ENCODE measurements at places on chromosomes 11 and 22.

- no peaks in the 10 kb centered on the region for H3K36me3 ChIP-seq
- H3K27me3 ChIP-seq = peaks cover 55% of the 10 kb centered on the region
- H3K4me1 ChIP-seq = peaks cover 14% of the 10 kb centered on the region
- no peak overlapping the region for H3K27ac ChIP-seq
- DNase-seq = no peak
Measured at GRCh38 chr11:3163241-3163981, 1.7 kb downstream of the OSBPL5 start.

DNA sequence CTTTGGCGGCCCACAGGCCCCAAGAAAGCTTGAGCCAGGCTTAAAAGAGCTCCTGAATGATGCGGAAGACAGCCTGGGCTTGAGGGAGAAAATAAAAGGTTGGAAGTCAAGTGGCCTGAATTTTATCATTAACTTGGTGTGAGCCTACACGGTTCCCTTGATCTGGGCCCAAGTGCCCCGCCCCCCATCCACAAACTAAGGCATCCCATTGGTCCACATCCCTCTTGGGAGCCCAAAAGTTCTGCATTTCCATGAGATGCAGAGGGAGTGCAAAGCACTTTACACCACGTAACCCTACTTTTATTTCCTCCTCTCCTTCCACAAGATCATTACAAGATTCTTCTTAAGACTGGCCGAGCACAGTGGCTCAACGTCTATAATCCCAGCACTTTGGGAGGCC is 22.2 kb downstream of the LARGE1 start:
- DNase-seq = no peak
- H3K4me3 ChIP-seq = no peak overlapping the region

DNA sequence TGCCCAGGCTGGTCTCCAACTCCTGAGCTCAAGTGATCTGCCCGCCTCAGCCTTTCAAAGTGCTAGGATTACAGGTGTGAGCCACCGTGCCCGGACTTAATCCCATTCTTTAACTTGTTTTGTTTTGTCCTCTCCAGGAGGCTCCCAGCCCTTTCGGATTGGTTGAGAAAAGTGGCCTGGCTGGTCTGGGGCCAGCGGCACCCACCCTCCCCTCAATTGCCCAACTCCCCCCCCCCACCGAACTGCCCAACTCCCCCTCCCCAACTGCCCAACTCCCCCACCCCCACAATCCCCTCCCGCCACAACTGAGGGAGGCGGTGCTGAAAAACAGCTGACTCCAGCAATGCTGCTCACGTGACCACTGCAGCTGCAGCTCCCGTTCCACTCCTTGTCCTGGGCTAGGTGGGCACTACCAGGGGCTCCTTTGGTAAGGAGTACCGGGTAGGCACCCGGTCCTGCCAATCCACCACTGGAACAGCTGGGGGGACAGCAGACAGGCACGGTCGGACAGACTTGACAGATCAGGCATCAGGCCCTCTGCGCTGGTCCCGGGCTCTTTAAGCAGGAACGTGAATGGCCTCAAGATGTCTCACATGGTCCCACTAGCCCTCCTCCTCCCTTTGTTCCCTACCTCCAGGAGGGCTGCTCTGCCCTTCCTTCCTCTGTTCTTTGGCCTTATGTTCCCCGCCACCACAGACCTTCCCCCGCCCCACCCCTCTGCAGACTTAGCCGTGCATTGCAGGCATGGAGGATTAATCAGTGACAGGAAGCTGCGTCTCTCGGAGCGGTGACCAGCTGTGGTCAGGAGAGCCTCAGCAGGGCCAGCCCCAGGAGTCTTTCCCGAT is at the start of gene TCN2:
TCN2 (plus strand) TSS at position 720 of the 845 bp plus-strand sequence. CDS start 158 bp downstream, outside the sequence.
- H3K4me3 ChIP-seq = peak within 1 kb of the TSS; percentile 83
- peaks cover 35% of the 10 kb centered on the region for H3K4me1 ChIP-seq
- H3K27me3 ChIP-seq = peaks cover 5% of the 10 kb centered on the region
- H3K36me3 ChIP-seq = no peaks in the 10 kb centered on the region
- DNase-seq = peak; percentile 22

DNA sequence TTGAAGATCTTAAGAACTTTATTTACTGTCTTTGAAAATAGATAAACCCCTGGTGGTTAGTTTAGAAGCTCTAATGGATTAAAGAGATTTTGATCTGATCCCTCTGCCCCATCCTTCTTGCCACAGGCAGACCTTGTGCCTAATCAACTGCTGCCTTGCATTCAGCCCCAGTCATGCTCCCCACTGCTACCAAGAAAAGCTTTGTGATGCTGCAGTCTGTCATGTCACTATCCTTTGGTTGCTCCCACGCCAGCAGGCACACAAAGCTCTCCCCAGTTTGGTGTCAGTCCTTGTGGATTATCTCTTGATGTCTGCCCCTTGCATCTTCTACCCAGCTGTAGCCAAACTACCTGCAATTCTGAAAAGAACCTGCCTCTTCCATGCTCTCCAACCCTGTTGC is 112.2 kb downstream of the MTNR1B start:
- H3K4me3 ChIP-seq = no peak overlapping the region
- no peak overlapping the region for H3K27ac ChIP-seq
- peaks cover 4% of the 10 kb centered on the region for H3K27me3 ChIP-seq
- no peaks in the 10 kb centered on the region for H3K4me1 ChIP-seq
- H3K36me3 ChIP-seq = no peaks in the 10 kb centered on the region

DNA sequence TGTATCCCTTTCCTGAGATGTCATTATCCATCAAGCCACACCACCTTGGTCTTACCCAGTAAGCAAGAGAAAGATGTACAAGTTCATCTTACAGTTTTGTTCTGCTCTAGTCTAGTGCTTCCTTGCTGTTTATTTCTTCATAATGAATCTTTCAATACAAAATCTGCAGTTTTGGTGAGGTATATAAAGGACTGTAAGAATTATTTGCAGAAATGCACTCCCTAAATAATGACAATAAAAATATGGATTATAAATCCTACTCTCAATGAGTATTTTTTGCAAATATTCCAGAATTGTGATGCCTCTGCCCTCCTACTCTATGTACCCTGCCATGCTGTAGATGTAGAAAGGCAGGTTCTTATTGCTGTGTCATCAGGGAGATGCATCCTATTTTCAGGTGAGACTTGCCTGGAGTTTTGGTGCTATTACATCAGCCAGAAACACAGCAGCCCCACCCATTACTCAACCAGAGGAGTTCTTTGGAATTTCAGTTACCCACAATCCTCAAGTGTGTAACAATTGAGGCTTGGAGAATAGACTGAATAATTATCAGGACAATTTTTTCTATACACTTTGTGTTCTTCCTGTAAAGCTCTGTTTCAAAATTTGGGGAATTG is at the start of gene OR10S1:
OR10S1 (minus strand) TSS at position 51 of the 617 bp plus-strand sequence. CDS start 117 bp downstream, outside the sequence.
- no peak within 1 kb of the TSS for H3K4me3 ChIP-seq
- H3K27ac ChIP-seq = no peak within 1 kb of the TSS
- H3K27me3 ChIP-seq = no peaks in the 10 kb centered on the region
- no peak for DNase-seq
- H3K4me1 ChIP-seq = no peaks in the 10 kb centered on the region

DNA sequence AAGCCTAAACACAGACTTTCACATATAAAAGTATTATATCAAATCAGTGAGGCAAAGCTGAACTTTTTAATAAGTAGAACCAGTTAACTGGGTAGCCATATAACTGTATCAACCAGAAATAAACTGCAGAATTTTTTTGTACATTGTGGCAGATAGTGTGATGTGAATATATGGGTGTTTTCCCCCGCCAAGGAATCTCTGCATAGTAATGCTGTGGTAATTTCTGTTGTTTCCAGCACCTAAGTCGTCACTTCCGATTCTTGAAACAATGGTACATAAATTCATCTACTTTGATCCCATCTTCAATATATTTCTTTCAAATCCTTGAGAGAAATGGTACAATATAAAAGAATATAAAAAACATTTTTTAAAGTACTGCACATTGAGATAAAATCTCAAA is 39.6 kb downstream of the NARS2 start:
- no peak overlapping the region for H3K27ac ChIP-seq
- DNase-seq = no peak
- no peaks in the 10 kb centered on the region for H3K27me3 ChIP-seq
- H3K4me3 ChIP-seq = no peak overlapping the region
- H3K4me1 ChIP-seq = peaks cover 36% of the 10 kb centered on the region

Data from activated B cell treated with CpG ODN at 0.5 μM for 24 hours (primary cell).